Naive thymus-derived CD4-positive, alpha-beta T cell (primary cell): ENCODE measurements at places on chromosomes 7 and 10. TPM values are rescaled to one million over a fixed set of nuclear protein-coding genes. Genes with fewer than 3 reads are reported as not detected.

STEAP1 gene
- polyA plus RNA-seq: not detected

ANKRD61 gene
- polyA plus RNA-seq: 0.29 TPM

SPDYE5 gene
- 0.14 TPM for polyA plus RNA-seq

MCM10 gene
- not detected for polyA plus RNA-seq

CTBP2 gene
- 0.13 TPM for polyA plus RNA-seq

POLR2J gene
- 109 TPM for polyA plus RNA-seq

ACHE gene
- not detected for polyA plus RNA-seq

CYP17A1 gene
- not detected for polyA plus RNA-seq

GIMAP1 gene
- polyA plus RNA-seq: 104 TPM

BUD23 gene
- 156 TPM for polyA plus RNA-seq

CLCN1 gene
- not detected for polyA plus RNA-seq

ENKUR gene
- not detected for polyA plus RNA-seq

OR6B1 gene
- not detected for polyA plus RNA-seq

NCF1 gene
- 10.0 TPM for polyA plus RNA-seq

OGDHL gene
- polyA plus RNA-seq: not detected

SEC24C gene
- 23.3 TPM for polyA plus RNA-seq

SUN3 gene
- polyA plus RNA-seq: 2.7 TPM

OR2A25 gene
- not detected for polyA plus RNA-seq
